ENCODE measurements at places on chromosomes 12 and 14. TPM values are rescaled to one million over a fixed set of nuclear protein-coding genes. Genes with fewer than 3 reads are reported as not detected.

Gene PSMD9
- 71.6 TPM for polyA plus RNA-seq

Gene ZDHHC22
- not detected for polyA plus RNA-seq

Gene AKAP3
- polyA plus RNA-seq = 3.0 TPM

Gene WIF1
- not detected for polyA plus RNA-seq

Gene FAM181A
- not detected for polyA plus RNA-seq

Gene SERPINA5
- not detected for polyA plus RNA-seq

Gene CLEC6A
- polyA plus RNA-seq = not detected

Gene RNF31
- polyA plus RNA-seq = 33.8 TPM

Gene NKX2-8
- polyA plus RNA-seq = not detected

Gene CD69
- 1,092 TPM for polyA plus RNA-seq

Gene INHBE
- not detected for polyA plus RNA-seq

Gene ITGB7
- polyA plus RNA-seq = 83.7 TPM

Gene NOC4L
- polyA plus RNA-seq = 25.5 TPM

Gene RBMS2
- polyA plus RNA-seq = 6.0 TPM

Gene BBOF1
- 5.2 TPM for polyA plus RNA-seq

Gene TMEM30B
- 0.07 TPM for polyA plus RNA-seq

Gene TAS2R7
- polyA plus RNA-seq = not detected

Gene KLRC4
- polyA plus RNA-seq = not detected

Gene CCDC60
- not detected for polyA plus RNA-seq

Gene B4GALNT3
- 0.05 TPM for polyA plus RNA-seq

Gene RILPL2
- polyA plus RNA-seq = 4.7 TPM

Gene CLEC4D
- polyA plus RNA-seq = not detected

Gene FAM186B
- polyA plus RNA-seq = not detected

Gene FKBP11
- 31.9 TPM for polyA plus RNA-seq

Gene KRT2
- not detected for polyA plus RNA-seq

Gene COX8C
- not detected for polyA plus RNA-seq

Gene RIPK3
- 12.0 TPM for polyA plus RNA-seq

Gene VDR
- polyA plus RNA-seq = not detected

Gene PRIMA1
- polyA plus RNA-seq = not detected

Gene RBP5
- not detected for polyA plus RNA-seq

Gene KCNJ8
- not detected for polyA plus RNA-seq

Gene NTF3
- not detected for polyA plus RNA-seq

Gene CISTR
- polyA plus RNA-seq = not detected

Gene KRT83
- not detected for polyA plus RNA-seq

Gene NDRG2
- polyA plus RNA-seq = 6.8 TPM

Gene LRRK2
- polyA plus RNA-seq = 12.8 TPM

Gene BMAL2
- 0.40 TPM for polyA plus RNA-seq

Gene KRT82
- polyA plus RNA-seq = not detected

Gene JAG2
- polyA plus RNA-seq = not detected

Gene KRT4
- polyA plus RNA-seq = not detected

Gene BDKRB1
- not detected for polyA plus RNA-seq

Gene GZMH
- 2.3 TPM for polyA plus RNA-seq

Gene KLRF2
- polyA plus RNA-seq = not detected

Gene ACVRL1
- not detected for polyA plus RNA-seq

Gene MFAP5
- not detected for polyA plus RNA-seq

Gene GLIPR1L2
- polyA plus RNA-seq = 0.37 TPM

Gene FAM90A1
- not detected for polyA plus RNA-seq

Gene SMAGP
- polyA plus RNA-seq = 51.8 TPM

Gene TMEM229B
- 7.7 TPM for polyA plus RNA-seq

Gene TCL1A
- 4,164 TPM for polyA plus RNA-seq

Gene FRMD6
- polyA plus RNA-seq = 0.44 TPM

Gene ART4
- polyA plus RNA-seq = not detected
